ENCODE measurements at places on chromosomes 13 and 19.

DNA sequence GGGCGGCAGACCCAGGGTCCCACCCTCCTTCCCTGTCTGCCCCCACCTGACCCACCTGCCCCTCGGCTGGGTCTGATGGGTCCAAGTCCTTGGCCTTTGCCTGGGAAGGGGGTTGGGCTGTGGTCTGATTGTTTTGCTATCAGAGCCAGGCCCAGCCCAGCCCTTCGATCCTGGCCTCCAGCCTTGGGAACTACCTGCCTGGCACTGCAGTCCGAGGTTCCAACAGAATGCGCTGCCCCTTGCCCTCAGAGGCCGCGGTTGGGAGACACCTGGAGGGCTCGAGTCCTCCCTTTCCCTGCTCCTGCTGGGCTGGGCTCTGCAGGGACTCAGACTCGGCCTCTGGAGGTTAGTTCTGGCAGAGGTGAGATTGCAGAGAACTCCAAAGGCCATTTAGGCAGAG lies 1.6 kb downstream of the CCL25 start:
- DNase-seq, result no peak

DNA sequence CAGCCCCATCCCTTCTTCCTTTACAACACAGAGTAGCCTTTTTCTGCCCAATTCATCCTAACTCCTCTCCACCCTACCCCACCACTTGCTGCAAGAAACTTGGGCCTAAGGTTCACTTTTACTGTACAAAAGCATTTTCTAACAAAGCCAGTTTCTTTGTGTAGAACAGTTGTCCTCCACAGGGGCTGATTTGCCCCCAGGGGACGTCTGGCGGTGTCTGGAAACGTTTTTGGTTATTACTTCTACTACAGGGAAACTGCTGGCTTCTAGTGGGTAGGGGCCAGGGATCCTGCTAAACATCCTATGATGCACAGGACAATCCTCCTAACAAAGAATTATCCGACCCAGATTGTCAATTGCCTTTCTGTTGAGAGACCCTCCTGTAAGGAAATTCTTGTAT lies 7.3 kb upstream of the LMO7 start:
- no peak for DNase-seq

- DNase-seq, result no peak
Observed at GRCh38 chr19:17951990-17952976, 14.6 kb upstream of the KCNN1 start.

- DNase-seq, result no peak
Observed at GRCh38 chr13:40061466-40062450, 406.3 kb downstream of the COG6 start.

GRCh38 chr13:99605420-99606323 lies 104.4 kb downstream of the TM9SF2 start:
- DNase-seq, result peak; percentile 32

GRCh38 chr13:68050761-68051160 lies 820.6 kb upstream of the PCDH9 start:
- no peak for DNase-seq

GRCh38 chr13:99610702-99611289 lies 109.5 kb downstream of the TM9SF2 start:
- DNase-seq, result no peak

DNA sequence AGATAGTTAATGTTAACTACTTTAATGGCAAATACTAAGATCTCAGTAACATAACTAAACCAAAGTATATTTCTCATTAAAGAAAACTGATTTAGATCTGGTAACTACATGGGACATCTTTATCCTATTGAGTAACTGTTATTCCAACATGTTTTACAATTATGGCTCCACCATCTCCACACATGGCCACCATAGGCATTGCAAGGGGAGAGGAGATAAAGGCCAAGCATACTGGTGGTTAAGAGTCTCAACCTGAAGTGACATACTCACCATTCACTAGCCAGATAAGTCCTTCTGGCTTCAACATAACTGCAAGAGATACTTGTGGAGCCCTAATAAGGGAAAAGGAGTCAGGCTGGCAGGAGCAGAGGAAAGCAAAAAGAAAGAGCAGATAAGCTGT lies 1586.4 kb upstream of the SPRY2 start:
- no peak for DNase-seq

DNA sequence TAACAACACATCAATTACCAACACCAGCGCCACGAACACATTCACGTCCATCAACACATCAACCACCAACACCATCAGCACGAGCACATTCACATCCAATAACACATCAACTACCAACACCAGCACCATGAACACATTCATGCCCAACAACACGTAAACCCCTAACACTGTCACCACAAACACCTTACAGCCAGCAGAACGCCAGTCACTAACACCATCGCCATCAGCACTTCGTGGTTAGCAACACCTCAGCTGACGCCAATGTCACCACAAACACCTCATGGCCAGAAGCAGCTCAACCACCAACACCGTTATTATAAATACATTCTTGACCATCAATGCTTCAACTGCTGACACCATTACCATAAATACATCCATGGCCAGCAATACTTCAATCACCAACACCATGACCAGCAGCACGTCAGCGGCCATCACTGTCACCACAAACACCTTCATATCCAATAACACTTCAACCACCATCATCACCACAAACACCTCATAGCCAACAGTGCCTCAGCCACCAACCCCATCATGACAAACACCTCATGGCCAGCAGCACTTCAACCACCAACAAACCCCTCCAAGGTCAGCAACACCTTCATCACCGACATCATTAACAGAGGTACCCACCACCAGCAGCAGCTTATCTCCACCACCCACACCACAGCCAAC lies 9.4 kb downstream of the FCER2 start:
- DNase-seq, result no peak

DNA sequence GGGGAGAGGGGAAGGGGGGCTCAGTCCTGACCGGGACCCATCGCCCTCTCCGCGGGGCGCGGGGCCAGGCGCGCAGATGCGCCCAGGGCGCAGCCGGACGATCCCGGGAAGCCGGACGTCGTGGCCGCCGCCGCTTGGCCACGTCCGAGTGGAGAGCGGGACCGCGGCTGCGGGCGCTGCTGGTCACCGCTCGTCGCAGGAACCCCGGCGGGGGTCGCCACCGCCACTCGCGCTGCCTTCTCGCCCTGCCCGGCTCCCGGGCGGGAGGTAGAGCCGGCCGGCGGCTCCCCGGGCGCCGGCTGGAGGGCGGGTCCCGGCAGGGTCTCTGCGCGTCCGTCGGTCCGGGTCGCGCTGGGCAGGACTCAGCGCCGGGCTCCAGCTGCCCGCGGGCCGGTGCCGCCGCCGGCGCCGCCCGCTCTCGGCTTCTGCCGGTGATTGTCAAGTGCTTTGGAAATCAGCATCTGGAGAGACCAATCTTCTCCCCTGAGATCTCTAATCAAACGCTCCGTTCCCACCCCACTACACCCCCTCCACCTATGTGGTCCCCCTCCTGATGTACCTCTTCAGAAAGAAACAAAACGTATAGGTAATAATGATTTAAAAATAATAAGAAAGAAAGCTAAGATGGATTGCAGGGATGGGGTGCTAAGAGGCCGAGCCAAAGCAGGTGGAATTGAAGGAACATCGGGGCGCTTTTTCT lies 464.4 kb downstream of the ITGBL1 start:
- no peak for DNase-seq

- DNase-seq, result no peak
Observed at GRCh38 chr13:97068151-97068550, 73.9 kb upstream of the OXGR1 start.

- no peak for DNase-seq
Observed at GRCh38 chr13:77828799-77829198, 89.8 kb downstream of the EDNRB start.

DNA sequence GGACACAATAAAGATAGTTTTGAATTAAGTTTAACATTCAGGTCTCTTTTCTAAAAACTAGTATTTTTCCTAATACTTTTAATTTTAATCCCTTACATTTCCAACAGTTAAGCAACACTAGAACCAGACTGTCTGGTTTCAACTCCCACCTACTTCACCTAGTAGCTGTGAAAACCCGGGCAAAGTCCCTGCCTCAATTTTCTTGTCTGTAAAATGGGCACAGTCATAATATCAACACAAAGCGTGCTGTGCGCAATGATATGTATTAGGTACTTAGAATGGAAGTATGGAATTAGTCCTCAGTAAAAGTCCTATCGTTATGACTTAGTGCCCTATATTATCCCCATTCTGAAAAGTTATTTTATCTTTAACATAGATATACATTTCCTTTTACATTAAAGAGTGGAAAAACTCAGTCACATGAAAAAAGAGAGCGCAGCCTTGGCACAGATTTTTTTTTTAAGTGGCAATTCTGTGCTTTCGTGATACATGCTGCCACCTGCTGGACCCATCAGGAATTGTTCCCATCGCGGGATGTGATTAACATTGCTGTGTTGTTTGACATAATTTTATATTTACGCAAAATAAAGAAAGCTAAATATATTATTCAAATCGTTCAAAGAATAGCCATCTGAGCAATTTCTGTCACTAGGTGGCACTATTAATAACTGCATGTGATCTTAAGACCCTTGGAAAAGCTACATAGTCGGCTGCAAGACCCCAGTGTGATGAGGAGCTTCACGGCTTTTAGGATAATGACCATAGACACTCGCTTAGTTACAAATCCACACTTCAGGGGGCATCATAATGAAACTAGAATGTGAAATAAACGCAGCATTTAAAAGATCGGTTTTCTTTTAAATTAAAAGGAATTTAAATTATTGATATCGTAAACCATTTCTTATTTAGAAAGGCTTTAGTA lies 59.9 kb downstream of the LIG4 start:
- DNase-seq, result peak; percentile 35

- DNase-seq, result no peak
Observed at GRCh38 chr13:74920361-74920760, 561.6 kb downstream of the TBC1D4 start.

- peak; percentile 82 for DNase-seq
Observed at GRCh38 chr19:19053508-19054314, 10.1 kb upstream of the SLC25A42 start.

GRCh38 chr19:10748927-10749434 lies 31.1 kb downstream of the DNM2 start:
- no peak for DNase-seq

DNA sequence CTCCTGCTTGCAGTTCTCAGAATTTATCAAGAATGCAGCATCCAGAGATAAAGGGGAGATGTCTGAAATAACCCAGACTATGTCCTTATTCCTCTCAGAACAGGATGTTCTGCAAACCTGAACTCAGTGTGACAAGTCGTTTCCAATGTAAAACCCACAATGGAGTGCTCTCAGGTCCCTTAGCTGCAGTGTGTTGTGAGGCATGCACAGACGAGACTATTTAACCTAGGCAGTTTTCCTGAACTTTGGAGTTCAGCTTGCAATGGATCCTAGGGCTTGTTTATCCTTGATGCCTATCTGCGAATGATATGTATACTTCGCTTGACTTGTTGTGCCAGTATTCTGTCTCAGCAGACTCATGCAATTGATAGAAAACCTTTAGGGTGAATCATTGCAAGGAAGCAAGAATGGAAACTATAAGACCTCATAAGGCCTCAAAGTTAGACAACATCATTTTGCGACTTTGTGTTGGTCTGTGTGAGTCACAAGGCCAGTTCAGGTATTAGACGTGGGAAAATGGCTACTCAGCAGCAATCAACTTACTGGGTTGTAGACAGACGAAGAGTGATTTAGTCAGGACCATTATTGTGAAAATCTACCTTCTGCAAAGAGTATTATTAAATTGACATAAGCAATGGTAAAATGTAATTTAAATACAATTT lies 2439.9 kb upstream of the PCDH20 start:
- DNase-seq, result no peak

DNA sequence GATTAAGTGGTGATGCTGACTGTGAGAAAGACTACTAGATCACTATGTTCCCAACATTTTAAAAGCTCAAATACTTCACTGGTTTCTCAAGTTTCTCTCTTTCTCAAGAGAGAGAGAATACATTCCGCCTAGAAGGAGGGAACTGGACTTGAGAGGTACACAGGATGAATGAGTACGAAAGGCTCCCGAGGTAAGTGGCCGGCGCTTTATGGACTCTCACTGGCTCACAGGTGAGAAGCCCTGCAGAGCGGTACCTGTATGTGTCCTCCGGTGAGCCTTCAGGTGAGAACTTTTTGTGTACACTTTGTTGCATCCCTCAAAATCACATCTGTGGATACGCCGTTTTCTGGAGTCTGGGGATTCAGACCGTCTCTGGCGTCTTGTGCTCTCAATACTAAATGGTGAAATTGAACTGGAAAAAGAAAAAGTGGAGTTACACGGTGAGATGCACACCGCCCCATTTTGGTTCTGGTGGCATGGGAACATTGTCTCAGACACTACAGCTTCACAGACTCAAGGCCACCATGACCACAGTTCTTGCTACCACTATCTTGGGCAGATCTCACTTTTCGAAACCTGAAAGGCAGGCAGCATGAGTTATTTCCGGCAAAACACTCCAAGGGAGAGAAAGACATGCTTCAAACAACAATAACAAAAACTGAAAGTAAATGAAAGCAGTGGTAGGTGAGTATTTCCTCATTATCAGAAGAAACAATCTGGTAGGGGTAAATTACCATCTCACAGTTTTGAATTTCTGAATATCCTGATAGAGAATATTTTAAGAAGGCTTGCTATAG lies 418.9 kb downstream of the KLF12 start:
- DNase-seq, result peak; percentile 67

GRCh38 chr13:66532146-66532545 lies 698.0 kb downstream of the PCDH9 start:
- DNase-seq, result no peak

DNA sequence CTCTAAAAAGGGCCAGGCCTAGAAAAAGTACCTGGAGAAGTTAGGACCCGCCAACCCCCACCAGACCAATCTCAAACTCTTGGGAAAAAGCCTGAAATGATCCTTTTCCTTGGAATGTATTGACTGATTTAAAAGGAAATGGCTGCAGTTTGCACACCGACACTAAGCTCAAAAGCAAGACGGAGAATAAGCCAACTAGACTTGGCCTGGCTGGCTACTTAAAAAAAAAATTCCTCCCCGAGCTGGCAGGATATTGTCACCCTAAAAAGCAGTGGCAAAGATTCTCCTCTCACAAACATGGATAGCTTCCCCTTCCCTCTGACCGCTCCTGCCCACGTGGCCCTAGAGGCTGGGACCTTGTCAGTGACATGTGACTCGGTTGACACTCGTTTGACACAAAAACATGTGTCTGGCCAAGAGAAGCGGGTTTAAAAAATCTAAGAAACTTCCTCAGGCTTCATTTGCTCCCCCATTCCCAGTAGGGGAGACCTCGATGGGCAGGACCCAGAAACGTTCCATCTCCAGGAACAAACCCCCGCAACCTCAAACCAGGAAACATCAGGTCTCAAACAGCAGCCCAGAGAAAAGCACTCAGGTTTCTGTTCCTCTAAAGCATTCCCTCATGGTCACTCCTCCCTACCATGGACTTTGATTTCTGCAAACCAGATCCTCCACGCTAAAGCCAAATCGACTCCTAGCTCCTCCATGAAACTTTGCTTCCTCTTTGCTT lies 1.3 kb downstream of the RFX1 start:
- no peak for DNase-seq

DNA sequence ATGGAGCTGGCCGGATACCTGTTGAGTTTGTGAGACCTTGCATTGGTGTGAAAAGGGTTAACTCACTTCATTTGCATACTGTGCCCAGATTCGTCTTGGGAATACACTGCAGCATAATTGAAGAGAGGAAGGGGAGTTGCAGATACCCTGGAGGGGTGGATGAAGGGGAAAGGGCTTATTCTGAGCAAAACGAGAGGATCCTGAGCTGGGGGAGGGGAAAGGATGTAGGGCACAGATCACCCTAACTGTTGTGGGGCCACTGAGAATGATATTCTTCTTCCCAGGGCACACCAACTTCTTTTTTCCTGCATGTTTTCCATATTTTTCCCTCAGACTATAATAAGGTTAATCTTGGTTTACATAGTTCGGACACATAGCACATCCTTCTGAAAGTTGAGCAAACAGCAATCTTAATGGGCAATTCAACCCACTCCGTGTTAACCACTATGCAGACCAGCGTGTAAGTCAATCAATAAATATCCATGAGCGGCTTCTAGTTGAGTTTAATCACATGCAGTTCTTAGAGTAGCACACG lies 11.7 kb upstream of the PTPRS start:
- no peak for DNase-seq
